ENCODE measurements at places on chromosomes 3 and 15.

DNA sequence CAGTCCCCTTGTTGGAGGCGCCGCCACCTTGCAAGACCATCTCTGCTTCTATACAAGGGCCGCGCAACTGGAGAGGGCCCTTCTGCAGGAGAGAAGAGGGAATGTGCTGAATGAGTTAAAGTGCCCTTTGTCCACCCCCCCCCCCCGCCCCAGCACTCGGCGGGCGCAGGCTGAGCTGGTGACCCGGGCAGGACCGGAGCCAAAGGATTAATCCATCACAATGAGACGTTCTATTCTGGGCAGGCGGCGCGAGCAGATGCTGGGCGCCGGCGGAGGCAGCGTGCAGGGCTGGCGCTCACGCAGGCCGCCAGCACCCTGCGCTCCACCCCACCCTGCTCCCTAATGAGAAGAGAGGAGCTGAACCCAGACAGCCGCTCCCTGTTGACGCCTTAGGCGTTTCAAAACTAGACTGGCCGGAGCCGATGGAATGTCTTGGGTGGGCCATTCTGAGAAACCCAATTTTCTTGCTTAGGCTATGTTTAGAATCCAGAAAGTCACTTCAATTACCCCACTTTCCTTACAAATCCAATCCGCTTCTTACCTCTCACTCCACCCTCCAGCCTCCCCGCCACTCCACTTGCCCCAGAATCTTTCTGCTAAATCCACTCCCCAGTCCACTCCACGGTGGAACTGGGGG, 32.9 kb downstream of the GJD2 start:
- DNase-seq = peak; percentile 94

GRCh38 chr3:24387000-24387399, 107.7 kb downstream of the THRB start:
- no peak for DNase-seq

DNA sequence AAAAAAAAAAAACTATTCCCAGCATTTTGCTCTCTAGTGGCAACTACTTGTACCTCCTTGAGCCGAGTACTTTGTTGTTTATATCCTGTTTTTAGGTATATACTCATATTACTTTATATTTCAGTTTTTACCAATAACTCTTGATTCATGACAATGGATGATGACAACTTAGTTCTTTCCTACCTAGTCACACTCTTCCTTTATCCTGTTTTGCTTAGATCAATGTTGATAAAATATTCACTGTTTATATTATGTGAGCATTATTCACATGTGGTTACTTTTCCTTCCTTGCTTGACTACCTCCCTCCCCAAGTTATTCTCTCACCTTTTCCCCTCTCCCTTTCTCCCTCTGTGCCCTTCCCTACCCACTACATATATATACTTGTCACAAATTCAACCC, 53.7 kb downstream of the NKIRAS1 start:
- peak; percentile 9 for DNase-seq

DNA sequence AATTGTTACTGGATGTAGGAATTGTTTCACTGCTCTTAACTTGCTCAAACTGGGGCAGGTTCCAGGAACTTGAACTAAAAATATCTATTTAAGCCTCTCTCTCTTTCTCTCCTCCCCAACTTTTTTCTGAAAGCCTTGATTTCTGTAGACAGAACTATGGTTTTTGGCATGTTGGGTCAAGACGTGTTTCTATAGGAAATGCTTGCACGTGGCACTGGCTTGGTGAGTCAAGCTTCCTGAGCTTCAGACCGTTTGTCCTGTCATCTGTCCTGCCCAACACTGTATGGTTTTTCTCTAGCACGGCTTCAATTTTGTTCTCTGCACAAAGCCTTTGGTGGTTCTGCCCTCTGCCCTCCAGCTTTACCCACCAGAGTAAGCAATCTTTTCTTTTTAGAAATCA, 13.5 kb downstream of the EAF1 start:
- no peak for DNase-seq

- DNase-seq = no peak
Observed at GRCh38 chr3:126337980-126338651, 19.1 kb downstream of the KLF15 start.

DNA sequence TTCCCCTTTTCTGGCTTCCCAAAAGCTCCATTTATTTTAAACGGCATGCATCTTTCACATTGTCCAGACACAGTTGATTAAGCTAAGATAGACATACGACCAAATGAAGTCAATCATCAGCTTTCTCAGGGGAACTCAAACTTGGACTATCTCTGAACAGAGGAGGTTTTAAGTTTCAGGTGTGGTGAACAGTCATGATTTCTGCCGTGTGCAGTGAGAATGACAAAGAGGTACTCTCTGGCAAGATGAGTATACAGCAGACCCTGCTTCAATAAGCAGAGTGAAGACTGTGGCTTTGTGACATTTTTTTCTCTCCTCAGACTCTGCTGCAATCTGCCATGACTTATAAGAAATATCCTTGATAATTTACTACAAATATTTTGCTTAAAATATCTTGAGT, 307.7 kb downstream of the CNTN6 start:
- no peak for DNase-seq

DNA sequence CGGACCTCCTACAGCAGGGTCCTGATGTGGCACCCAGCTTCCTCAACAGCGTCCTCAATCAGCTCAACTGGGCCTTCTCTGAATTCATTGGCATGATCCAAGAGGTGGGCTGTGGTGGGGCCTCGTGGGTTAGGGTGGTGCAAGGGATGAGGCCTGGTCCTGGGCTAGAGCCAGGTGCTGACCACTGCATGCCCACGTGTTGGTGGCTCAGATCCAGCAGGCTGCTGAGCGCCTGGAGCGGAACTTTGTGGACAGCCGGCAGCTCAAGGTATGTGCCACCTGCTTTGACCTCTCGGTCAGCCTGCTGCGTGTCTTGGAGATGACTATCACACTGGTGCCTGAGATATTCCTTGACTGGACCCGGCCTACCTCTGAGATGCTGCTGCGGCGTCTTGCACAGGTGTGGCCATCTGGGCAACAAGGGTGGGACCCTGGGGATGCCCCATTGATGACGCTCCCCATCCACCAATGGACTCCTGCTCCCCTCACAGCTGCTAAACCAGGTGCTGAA, 3.8 kb downstream of the AMIGO3 start:
- DNase-seq = no peak

GRCh38 chr3:129984125-129984524, 9.6 kb downstream of the TRH start:
- DNase-seq = peak; percentile 10

GRCh38 chr3:94373456-94373855, 310.6 kb downstream of the NSUN3 start:
- no peak for DNase-seq

- no peak for DNase-seq
Observed at GRCh38 chr15:80202641-80203360, 49.2 kb downstream of the CTXND1 start.

- no peak for DNase-seq
Observed at GRCh38 chr3:10504171-10505049, 976 bp downstream of the ATP2B2 start.

DNA sequence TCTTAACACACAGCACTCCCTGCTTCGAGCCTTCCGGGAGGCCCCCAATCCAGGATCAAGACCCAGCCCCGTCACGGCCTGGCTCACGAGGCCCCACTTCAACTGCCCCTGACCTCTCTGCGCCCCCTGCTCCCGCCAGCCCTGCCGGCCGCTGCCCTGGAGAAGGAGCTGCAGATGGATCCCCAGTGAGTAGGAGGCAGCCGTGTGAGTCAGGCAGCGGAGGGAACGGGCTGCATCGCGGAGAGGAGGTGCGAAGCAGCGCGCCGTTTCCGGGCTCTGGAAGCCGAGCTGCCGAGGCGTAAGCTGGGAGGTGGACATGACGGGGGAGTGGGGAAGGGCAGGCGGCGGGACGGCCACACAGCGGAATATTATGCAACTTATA, 133.4 kb downstream of the TPRA1 start:
- peak; percentile 34 for DNase-seq

DNA sequence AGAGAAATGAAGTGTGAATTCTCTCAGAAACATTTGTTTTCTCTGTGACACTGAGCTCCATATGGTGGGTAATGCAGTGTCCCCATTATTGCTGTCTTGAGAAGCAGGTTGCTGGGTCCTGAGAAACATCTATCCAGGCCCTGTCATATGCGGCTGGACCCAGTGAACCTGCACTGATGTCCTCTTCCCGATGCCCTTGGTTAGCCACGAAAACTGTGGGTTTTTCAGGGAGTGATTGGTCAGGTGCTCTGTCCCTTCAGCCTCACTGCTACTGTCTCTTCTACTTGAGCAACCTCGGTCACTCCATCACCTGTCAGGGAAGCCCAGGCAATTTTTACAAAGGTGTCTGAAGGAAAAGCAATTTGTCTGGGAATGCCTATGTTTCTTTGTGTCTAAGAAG, 77.0 kb downstream of the SLC7A14 start:
- no peak for DNase-seq

GRCh38 chr3:142940000-142940399, 23.5 kb downstream of the PAQR9 start:
- no peak for DNase-seq

DNA sequence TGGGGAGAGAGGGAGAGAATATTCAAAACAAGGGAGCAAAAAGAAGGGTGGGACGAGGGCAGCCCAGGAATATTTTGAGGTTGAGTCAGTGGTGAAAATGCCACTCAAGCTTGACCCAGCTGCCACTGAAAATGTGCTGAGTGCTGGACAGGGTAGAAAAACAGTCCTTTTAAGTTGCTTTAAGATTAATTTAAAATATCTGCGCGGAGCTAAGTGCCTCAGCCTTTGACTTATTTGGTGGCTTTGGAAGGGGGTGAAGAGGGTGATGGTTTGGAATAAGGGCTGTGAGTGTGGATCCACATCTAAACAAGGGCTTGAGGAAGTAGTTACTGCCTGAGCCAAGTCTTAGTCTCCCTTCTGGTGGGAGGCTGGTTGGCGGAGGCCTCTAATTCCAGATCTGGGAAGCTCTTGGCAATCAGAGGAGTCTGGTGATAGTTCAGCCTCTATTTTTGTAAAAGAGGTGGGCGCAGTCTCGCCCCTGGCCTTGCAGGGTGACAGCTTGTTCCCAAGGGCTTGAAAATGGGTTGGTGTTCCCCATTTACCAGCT, 280.8 kb upstream of the ROPN1 start:
- no peak for DNase-seq

- no peak for DNase-seq
Observed at GRCh38 chr15:76150513-76150912, 90.7 kb downstream of the TMEM266 start.

- no peak for DNase-seq
Observed at GRCh38 chr3:150170852-150171520, 200.3 kb upstream of the PFN2 start.

DNA sequence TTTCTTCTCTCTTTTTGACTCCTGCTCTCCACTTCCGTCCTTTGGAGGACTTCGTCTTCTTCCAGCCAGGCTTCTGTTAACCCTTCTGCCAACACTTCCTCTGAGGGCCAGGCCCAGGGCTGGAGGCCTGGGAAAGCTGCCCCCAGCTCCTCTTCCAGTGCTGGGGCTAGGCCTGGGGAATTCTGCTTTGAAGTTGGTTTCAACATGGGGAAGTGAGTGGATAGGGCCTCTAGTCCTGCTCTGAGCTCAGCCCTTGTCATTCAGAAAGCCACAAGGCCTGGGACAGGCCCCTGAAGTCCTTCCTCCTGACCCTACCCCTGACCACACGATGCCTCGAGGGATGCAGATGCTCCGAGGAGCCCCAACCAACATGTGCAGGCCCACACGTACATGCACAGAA, 53.9 kb upstream of the HERC1 start:
- DNase-seq = no peak

DNA sequence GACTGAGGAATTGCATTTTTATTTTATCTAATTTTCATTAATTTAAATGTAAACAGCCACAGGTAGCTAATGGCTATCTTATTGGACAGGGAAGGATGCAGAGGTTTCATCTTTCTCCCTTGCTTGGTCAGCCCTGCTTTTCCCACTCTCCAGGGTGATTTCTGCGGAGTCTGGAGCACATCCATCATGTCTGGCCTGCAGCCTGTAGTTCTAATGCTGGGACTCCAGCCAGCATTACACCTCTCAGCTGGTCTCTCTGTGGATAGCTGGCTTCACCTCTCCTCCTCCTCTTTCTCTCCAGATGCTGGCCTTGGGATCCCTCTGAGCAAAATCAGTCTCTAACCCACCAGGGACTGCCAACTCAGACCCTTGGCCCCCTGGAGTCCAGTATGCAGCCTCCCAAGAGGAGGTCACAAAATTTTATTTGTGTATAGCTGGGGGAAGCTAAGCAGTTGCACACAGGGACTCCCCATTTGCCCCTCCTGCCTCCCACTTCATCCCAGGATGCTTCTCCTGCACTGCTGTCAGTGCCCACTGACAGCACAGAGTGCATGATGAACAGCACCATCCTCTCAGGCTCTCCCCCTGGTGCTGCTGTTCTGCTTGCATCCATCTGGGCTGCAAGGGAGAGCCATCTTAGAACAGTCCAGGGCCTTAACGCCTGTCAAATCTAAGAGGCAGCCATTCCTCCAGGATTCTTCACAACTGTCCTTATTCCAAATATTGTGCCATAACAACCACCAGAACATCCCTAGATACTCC, 1.7 kb downstream of the BFSP2 start:
- DNase-seq = no peak

DNA sequence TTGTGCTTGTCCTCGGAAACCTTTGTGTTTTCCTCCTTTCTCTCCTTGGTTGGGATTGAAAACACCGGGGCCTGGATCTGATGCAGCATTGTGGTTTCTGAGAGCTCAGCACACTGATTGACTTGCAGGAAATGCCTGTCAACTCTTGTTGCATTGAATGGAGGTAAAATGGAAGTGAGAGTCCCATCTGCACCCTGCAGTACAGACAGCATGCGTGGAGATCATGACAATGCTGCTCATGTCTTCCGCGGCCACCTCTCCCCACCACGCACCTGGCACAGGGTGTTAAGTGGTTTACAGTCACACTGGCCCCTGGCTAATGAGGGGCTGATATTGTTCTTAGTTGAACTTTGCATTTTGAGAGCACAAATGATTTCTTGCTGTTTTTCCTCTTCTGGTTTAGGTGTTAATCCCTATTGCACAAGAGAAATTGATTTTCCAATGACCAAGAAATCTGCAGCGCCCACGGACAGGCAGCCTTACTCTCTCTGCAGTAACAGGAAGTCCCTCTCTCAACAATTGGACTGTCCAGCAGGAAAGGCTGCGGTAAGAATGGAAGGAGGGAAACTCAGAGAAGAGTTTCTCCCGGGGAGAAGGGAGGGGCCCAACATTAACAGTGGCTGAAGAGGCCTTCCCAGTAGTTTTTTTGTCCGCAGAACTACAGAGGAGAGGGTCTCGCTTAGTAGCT, 58.5 kb downstream of the STARD5 start:
- DNase-seq = no peak

GRCh38 chr3:185473290-185473815, 25.5 kb downstream of the TMEM41A start:
- no peak for DNase-seq

- DNase-seq = no peak
Observed at GRCh38 chr3:120040813-120041377, 53.4 kb downstream of the GSK3B start.

DNA sequence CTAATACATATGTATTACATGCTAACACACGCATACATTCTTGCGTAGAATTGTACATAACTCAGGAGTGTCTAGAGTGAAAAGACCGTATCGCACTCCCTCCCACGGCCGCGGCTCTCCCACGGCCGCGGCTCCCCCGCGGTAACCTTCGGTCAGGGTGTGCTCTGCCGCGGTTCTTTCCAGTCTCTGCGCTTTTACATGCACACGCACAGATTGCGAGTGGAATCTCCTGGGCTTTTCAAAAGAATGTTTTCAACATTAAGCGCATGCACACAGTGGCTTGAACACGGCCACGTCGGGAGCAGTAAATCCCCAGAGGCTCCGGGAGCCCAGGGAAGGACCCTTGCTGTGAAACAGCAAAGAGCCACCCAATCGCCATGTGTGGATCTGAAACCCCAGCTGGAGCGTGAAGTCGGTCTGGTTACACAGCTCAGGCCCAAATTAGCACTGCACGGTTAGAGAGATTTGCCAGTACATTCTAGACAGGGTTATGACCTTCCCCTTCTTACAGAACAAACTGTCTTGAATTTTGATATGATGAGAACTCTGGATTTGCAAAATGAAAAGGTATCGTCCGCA, 805 bp upstream of the RGMA start:
- no peak for DNase-seq

All from HFFc6 (cell line).